ENCODE measurements at places on chromosomes 11 and 22.

- no peak for DNase-seq
Observed at GRCh38 chr11:6127881-6128280, 20.4 kb downstream of the OR56B4 start.

GRCh38 chr22:50039669-50040443 is 18.2 kb downstream of the TTLL8 start:
- no peak for DNase-seq

- DNase-seq: no peak
Observed at GRCh38 chr11:36053281-36053680, 109.4 kb downstream of the LDLRAD3 start.

DNA sequence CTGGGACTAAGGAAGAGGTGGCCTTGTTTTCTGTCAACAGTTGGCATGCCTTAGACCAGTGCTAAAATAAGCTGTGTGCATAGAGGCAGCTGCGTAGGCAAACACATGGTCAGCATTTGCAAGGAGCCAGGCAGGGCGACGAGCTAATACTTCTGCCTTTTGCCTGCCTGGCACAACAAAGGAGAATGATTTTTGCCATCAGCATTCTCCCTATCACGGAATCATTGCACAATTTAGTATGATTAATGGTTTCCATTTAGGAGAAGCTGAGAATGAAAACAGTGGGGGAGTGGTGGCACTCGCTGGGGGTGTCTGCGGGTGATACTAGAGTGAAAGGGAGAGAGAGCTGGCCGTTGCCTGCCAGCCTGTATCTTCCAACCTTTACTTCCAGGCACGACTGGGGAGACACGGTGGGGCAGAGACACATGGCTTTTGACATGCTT is 336.0 kb downstream of the CADM1 start:
- no peak for DNase-seq

DNA sequence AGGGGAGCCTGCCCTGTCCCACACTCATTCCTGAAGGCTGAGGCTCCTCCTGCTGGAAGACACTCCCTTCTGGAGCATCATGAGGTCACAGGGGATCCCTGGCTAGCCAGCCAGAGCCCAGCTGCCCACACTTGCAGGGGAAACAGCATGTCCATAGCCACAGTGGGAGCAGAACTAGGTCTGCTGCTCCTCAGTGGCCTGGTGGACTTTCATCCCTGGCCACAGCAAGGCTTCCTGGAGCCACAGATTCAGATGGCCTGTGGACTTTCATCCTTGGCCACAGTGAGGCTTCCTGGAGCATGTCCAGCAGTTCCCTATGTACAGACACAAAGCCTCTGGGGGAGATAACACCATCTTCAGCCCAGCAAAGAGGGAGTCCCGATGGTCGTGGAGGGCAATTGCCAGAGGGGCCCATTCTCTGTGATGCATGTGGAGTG is 5.9 kb upstream of the APOL6 start:
- DNase-seq: peak; percentile 17

- no peak for DNase-seq
Observed at GRCh38 chr22:41417622-41418390, 28.8 kb downstream of the TOB2 start.

DNA sequence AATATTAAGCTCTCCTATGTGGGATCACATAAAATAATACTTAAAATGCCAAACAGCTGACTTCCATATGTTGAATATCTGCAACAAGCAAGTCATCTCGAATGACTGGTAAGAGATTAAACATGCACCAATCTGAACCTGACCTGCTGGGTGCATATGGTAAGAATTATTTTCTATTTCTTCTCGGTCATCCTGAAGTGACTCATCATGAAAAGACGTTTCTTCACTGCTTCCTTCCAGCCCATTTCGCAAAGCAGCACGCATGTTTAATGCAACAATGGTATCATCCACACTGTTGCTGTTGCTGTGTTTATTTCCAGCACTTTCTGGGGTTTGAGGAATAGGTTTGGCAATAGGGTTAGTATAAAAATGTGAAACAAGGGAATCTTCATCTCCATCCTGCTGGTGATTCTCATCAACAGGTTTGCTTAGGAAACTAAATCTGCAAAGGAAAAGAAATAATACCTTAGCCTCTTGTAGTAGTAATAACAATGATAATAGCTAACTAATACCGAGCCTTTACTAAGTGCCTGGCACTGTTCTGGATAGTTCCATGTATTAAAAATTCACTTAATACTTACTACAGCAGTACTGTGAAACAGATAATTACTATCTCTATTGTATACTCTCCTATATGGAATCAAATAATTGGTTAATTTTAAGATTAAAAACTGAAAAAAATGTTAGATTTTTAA is 52.0 kb upstream of the CHRNA10 start:
- no peak for DNase-seq

DNA sequence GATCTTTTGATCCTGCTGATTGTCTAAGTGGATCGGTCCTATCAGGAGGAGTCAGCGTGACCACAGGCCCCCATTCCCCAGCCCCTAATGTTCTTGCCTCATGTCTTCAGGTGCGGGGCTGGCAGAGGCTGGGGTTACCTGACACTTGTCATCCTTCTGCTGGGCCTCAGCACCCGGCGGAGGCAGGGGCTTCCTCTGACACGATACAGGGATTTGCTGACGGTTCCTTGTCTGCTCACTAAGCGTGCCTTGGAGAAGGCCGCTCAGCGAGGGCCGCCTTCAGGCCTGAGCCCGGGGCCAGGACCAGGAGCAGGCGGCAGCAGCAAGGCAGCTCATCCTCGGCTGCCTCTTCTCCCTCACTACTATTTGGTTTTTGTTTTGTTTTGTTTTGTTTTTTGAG is 45.7 kb upstream of the KCNQ1OT1 start:
- DNase-seq: no peak

Measured in stimulated activated CD8-positive, alpha-beta memory T cell treated with anti-CD3 and anti-CD28 coated beads, Interleukin-4, amount 100 ng/mL, for 48 hours (primary cell).